Foreskin fibroblast (primary cell): ENCODE measurements at places on chromosomes 7 and 10.

- no peak for DNase-seq
These were observed 9.4 kb downstream of the RNF133 start for GRCh38 chr7:122689346-122690109.

GRCh38 chr7:137454767-137455166 is 111.2 kb upstream of the PTN start:
- DNase-seq: peak; percentile 78

- no peak for DNase-seq
These were observed 54.8 kb upstream of the CALD1 start for GRCh38 chr7:134724606-134725005.

DNA sequence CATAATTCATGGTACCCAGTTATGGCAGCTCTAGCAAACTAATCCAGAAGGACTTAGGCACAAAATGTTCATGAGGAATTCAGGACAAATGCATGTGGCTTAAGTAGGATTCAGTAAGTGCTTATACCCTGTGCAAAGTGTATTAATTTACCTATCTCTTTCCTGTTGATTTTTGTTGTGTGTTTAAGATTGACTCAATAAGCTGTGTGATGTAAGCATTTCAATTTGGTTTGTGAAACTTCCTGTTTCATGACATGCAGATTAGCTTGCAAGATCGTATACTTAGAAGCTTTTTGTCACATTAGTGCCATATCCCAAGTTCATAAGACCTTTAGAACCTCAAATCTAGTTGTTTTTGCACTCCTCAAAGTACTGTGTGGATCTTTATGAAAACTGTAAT is 416.7 kb downstream of the ARL4A start:
- no peak for DNase-seq

DNA sequence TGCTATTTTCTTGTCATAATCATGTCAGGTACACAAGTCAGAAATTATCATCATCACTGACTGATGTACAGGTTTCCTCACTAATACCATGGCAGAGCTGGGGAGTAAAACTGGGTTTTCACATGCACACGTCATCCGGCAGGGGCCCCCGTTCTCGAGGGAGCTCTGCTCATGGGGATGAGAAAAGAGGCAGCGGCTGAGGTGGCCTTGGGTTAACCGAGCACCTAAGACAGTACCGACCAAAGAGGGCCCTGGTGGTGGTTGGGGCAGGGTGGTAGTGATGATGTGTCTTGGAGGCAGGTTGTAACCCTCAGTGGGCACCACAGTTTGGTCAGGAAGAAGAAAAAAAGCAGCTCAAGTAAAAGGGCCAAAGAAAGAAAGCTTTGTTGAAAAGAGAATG is 12.1 kb upstream of the TRPV6 start:
- no peak for DNase-seq
